ENCODE measurements at places on chromosomes 6 and 20.

- DNase-seq: no peak
These were observed 156.3 kb upstream of the EPHA7 start for GRCh38 chr6:93575495-93576267.

DNA sequence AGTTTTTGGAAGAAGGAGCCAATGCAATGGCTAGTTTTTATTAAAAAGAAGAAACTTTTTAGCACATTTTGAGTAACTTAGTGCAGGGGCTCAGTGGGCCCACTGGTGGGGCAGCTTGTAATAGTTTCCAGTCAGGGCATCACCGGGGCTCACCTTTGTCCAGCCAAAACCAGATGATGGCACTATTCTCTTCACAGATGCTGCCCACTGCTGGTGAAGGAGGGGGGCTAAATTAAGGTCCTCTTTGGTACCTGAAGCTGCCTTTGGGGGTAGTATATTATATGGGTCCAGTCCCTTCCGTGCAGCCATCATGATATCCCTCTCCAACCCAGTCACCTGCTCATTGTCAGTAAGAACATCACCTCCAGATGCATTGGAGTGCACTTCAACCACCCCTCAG lies 182.9 kb downstream of the PDE7B start:
- no peak for DNase-seq

DNA sequence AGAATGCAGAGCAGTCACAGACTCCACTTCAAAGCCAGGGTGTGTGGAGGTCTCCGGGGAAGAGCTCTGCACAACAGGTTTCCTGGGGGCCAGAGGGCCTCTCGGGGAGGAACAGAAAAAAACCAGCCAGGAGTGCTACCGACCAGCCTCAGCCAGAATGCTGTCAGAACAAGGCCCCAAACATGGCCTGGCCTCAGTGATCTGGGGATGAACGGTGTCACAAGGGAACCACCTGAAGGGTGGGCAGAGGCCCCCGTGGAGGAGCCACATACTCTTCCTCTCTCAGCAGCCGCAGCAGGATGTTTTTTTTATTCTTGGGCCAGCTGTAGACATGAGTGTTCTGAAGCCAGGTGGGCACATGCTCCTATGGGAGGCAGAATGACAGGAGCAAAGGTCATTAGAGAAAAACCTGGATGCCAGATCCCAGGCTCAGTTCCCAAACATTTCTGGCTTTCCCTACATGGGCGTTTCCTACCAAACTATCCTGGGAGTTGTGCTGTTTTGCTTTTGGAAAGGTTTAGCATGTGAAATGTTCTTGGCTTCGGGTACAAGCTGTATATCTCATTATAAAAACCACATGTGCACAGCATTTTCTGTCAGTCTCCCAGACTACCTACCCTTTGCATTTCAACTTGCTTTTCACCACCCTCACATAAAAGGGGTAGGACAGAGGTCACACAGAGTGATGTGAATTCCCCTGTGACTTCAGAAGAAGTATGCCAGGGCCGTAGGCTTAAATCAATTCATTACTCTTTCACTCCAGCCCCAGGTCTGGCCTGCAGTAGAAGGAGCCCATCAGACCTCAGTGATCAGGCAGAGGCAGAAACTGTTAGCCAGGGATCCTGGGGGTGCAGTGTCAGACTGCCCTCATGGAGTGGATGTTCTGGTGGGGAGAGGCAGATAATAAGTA lies 46.2 kb downstream of the TRAF3IP2 start:
- DNase-seq: no peak

GRCh38 chr20:43095034-43095433 lies 94.7 kb downstream of the PTPRT start:
- DNase-seq: no peak

- DNase-seq: no peak
These were observed 33.1 kb upstream of the SMLR1 start for GRCh38 chr6:130794010-130794697.

GRCh38 chr6:5108068-5108467 lies 22.9 kb downstream of the PPP1R3G start:
- no peak for DNase-seq

DNA sequence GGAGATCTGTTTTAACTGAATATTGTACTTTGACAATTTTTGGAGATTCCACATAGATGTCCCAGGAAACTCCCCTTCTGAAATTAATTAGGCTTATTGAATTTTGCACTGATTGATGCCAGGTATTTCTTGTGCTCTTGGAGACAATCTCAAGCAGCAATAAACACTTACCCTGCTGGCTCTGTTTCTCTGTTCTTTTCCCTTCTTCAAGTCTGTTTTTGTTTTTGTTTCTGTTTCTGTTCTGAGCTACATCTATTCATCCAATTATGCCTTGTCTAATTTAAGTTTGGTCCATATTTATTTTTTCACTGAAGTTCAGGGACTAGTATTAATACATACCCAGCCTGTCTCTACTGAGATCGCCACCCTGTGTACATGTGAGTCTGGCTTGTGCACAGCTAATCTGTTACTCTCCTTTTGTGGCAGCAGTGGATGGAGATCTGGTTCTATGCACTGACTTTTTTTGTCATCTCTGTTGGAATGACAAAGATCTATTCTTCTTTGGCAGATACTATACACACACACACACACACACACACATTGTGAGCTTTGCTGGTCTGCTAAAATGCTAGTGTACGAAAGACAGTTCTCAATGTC lies 51.9 kb downstream of the IL22RA2 start:
- DNase-seq: no peak

DNA sequence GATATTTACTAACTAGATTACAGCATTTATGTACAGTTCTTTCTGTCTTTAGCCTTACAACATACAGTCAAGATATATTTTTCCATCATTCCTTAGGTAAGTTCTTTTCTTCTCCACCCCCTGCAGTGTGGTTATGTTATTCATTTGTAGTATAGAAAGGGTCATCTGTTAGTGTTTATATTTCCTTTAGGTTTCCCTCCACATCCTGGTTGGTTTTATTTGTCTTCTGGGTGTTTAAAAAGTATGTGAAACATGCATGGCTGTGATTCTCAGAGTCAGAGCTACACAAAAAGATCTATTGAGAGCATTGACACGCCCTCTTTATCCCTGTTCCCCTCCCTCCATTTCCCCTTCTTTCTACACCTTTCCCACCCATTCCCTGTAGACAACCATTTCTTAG lies 20.1 kb downstream of the DHX35 start:
- no peak for DNase-seq
